ENCODE measurements at places on chromosomes 5 and 9. TPM values are rescaled to one million over a fixed set of nuclear protein-coding genes. Genes with fewer than 3 reads are reported as not detected.
A peak's percentile ranks its signal among the peaks of the same experiment; 100 is the strongest.

DNA sequence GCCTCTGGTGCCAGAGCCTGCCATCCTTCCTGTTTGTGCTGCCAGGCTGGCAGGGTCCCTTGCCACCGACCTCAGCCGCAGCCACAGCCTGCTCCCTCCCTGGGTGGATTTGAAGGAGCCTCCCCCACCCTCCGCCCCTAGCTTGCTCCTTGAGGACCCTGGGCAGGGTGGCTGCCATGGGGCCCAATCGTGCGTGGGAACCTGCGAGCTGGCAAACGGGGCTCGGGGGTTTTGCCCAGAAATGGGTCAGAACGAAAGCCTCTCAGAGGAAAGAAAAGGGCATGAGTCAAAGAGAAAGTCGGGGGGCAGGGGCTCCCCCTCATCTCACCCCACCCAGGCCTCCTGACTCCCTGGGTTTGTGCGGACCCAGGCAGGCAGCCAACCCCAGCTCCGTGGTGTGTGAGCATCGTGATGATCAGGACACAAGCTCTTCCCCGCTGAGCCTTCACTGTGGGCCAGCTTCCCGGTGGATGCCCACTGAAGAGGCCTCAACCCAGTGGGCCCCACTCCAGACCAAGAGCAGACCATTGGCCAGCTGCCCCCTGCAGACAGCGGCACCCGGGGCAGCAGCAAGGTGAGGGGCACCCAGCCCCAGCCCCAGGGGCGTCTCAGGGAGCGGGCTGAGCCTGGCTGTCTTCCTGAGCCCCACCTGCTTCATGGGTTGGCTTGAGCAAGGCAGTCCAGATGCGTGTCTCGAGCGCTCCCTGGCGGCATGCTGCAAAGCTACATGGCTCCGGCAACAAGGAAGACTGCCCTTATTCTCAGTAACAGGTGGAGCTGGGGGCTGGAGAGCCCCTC is 3.0 kb upstream of the FUT7 start:
- peak; percentile 90 for DNase-seq

DNA sequence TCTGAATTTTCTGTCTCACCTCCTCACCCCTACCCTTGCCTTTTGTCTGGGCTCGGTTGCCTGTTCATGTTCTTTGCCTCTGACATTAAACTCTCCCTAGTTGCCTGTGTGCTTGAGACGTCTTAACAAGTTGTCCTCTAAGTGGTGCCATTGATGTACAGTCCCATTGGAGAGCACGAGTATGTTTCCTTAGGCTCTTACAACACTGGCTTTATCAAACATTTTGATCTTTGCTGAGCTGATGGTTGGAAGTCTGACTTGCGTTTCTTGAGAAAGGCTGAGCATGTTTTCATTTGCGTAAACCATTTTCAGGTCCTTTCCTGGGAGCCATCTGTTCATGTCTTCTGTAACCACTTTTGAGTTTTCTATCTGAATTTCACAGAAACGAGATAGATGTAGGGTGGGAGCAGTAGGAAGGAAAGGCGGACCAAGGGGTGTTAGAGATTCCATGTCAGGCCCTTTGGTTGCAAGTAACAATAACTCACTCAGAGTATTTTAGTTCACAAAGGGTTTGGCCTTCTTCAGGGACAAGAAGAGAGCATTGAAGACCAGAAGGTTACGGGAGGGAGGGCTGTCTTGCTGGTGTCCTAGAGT is 35.4 kb downstream of the OTULIN start:
- DNase-seq: no peak

- peak; percentile 38 for DNase-seq
Observed at GRCh38 chr5:178291969-178292825, 59.6 kb upstream of the PHYKPL start.

DNA sequence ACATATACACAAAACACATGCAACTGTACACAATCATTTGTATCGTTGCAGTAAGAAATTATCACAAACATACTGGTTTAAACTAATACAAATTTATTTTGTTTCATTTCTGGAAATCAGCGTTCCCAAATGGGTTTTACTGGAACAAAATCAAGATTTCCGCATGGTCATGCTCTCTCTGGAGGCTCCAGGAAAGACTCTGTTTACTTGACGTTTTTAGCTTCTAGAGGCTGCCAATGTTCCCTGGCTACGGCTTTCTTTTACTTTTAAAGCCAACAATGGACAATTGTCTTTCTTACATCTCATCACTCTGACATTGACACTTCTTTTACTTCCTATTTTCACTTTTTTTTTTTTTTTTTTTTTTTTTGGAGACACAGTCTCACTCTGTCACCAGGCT is 793.1 kb downstream of the CDH9 start:
- no peak for DNase-seq

DNA sequence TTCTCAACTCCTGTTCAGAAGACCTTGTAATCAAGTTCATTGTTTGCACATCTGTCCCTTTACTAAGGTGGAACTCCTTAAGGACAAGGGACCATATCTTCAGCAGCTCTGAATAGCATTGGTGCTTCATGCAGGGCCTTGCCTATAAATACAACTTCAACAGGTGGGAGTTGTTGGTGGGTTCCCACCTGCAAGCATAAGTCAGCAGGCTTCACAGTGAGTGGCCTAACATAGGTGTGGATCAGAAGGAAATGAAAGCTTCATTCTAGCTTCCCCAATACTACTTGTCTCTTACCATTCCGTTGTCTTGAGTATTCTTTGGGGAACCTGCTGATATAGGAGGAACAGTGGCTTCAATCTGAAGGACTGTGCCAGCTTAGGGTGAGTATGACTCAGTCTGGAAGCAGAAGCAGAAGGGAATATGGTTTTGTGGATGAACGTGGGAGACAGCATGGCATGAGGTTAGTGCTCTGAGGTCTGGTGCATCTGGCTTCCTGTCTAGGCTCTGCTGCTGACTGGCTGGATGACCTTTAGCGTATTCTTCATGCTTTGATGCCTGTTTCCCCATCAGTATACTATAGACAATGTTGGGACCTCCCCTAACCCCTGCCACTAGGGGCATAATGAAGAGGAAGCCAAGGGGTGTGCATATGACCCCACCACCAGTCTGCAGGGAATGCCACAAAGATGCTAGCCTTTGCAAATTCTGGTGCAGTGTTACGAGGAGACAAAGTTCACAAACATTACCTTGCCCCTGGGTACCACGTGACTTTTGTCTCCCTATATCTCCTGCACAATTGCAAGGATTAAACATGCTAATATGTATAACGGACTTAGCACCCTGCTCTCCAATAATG is 192.3 kb downstream of the PALM2AKAP2 start:
- no peak for DNase-seq

- DNase-seq: no peak
Observed at GRCh38 chr9:25308549-25308948, 369.7 kb downstream of the TUSC1 start.

DNA sequence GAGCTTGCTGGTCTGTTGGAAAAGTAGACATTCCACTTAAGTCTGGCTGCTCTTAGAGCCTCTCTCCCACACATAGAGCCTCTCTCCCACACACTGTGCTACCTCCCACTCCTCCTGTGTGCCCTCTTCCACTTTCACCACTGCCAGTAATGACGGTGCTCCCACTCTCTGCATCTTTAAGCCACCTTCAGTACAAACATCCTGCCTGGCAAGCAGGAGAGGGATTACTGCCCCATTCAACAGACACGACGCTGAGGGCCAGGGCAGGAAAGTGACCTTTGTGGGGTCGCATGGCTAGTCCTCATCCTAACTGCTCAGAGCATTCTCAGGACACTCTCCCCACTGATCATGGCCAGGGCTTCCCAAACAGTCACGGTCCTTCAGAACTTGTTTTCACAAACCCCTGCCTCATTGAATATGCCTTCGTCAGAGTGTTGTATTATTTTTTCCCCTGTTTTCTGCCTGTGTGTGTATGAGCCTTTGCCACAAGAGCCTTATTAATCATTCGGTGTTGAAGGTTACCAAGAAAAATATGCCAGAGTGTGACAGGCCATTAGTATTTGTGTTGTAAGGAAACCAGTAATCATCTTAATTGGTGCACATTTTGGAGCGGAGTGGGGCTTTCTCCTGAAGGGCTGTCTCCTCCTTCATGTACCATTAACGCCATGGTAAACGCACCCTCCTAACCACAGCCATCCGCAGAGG is 87.1 kb upstream of the SAP30L start:
- DNase-seq: no peak

GRCh38 chr5:125125031-125125823 is 378.8 kb upstream of the ZNF608 start:
- DNase-seq: no peak

DNA sequence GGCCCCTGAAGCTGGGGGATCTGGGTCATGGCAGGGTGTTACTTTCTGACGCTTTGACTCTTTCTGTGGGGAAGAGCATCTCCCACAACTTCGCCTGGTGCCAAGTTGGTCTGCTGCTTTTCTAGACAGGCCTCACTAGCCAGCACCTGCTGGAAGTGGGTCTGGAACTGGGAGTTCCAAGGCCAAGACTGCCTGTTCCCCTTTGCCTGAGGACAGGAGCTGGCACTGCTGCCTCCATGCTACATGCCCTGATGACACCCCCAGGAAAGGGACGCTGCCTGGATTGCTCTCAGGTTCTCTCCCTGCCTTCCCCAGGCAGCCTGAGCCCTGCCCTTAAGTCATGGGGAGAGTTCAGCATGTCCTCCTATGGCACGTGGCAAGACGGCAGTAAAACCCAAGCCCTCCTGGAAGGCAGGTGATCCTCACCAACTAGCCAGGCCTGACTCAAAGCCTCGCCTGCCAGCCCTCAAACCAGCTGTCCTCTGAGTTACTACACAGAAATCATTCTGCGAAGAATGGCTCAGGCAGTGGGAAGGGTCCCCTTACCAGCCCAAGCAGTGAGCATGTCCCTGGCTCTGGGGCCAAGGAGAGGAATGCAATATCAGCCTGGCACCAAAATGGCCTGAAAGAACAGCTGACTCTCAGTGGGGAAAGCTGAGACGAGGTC is 35.8 kb downstream of the SEC61B start:
- DNase-seq: no peak

DNA sequence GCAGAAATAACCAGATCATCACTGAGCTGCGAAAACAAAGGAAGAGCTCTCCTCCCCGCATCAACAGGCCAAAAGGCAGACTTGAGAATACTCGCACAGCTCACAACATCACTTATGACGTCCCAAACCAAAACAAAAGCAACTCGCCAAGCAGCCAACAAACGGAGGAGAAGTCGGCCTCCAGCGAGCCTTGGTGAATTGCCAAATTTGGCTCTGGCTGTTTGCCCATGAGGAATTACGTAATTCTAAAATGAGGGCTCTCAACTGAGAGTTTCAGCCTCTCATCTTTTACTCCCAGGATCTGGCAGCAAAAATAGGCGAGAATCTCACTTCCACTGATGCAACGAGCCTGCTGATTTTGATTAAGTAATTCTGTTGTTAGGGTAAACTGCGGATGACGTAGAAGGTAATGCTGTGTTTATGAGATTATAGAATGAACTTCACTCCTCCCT is 51.7 kb upstream of the SEMA6A start:
- peak; percentile 54 for DNase-seq

DNA sequence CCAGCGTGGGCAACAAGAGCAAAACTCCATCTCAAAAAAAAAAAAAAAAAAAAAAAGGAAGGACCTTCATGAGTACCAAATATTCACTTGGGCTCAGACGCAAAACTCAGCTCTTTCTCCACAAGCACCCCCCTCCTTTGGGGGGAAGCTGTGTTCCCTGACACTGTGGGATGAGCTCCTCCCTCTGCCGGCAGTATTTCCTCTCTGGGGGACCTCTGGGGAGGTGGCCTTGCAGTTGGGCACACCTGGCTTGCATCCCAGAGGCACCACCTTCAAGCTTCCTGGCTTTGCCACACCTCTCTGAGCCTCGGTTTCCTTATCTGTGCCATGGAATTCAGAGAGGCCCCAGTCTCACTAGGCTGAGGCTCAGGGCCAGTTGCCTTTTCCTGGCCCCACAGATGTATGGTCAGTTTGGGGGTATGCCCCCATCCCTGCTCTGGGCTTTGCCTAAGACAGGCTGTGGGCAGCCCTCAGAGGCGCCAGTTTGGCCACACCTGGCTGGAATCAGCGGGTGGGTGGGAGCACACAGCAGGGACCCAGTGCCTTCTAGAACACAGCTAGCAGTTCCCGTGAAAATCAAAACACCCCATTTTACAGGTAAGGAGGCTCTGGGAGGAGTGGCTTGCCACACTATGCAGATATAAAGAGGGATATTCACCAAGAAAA is 157.5 kb upstream of the IER5L start:
- no peak for DNase-seq

GRCh38 chr9:114433086-114433485 is 45.3 kb upstream of the AKNA start:
- DNase-seq: no peak

DNA sequence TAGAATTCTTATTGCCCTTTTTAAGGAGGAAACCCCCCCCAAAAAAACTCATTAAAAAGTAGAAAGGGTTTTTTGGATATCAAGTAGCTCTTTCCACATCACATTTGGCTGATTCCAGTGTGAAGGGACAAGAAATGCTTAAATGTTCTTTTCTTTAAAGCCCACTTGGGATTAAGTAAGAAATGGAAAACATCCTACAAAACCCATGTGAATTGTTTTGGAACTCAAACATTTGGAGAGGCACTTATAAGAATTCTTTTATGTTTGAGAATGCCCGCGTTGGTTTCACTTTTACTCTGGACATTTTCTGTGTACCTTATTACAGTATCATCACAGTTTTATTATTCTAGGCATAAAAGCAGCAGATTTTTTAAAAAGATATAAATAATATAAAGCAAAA is 301.1 kb upstream of the ACTBL2 start:
- no peak for DNase-seq

DNA sequence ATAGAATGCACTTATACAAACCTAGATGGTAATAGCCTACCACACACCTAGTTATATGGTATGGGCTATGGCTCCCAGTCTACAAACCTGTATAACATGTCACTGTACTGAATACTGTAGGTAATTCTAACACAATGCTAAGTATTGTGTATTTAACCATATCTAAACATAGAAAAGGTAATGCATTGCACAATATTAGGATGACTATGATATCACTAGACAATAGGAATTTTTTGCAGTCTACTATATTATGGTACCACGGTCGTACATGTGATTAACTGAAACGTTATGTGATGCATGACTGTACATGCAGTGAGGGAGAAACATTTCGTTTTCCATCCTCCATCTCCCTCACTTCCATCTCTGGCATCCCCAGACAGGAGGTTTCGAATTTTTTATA is 130.5 kb downstream of the ELAVL2 start:
- no peak for DNase-seq

The NTNG2 gene
- total RNA-seq: 57.6 TPM

The ECM2 gene
- 6.5 TPM for total RNA-seq

The SPATA9 gene
- total RNA-seq: not detected

The ADAMTS6 gene
- total RNA-seq: 4.2 TPM

The SVEP1 gene
- 9.3 TPM for total RNA-seq

The MCC gene
- total RNA-seq: 15.9 TPM

The ABLIM3 gene
- total RNA-seq: 32.7 TPM

The SPACA9 gene
- 15.9 TPM for total RNA-seq
